Psoas muscle (tissue), 8 donors: ENCODE measurements at places on chromosomes 16 and 17.
A peak's percentile ranks its signal among the peaks of the same experiment; 100 is the strongest.

- peak; percentile 94 for DNase-seq
These were observed 10.6 kb downstream of the ATP6V0D1 start for GRCh38 chr16:67470359-67470758.

DNA sequence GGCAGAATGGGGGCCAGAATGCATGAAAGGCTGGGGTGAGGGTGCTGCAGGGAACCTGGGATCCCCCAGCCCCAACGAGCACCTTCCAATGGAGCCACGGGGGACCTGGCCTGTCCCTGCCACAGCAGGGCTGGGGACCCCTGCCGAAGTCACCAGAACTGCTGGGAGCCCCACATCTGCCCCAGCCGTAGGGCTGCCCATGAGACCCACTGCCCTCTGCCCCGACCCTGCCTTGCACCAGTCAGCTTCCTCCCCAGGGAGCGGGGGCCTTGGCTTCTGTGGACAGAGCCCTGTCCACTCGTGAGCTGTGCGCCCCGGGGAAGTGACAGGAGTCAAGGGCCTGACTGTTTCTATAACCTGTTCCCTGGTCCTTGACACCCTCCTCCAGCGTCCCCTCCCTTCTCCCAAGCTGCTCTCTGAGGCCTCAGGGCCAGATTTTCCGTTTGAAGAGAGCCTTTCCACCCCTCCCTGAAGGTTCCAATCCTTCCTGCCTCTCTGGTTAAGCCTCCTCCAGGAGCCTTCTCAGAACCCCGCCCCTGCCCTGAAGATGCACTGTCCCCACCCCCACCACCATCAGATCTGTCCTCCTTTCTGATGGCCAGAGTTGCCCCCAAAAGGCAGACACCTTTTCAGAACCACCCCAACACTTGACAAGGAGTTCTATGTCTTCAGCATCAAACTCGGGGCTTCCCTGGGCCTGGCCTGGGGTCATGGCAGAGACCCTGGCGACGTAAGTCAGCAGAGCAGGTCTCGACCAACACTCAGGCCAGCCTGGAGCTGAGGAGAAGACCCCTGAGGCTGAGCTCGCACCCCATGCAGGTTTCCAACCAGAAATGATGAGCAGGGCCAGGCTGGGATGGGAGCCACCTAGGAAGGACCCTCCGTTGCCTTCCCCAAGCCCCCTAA lies 10.7 kb upstream of the PRR29 start:
- DNase-seq: no peak

DNA sequence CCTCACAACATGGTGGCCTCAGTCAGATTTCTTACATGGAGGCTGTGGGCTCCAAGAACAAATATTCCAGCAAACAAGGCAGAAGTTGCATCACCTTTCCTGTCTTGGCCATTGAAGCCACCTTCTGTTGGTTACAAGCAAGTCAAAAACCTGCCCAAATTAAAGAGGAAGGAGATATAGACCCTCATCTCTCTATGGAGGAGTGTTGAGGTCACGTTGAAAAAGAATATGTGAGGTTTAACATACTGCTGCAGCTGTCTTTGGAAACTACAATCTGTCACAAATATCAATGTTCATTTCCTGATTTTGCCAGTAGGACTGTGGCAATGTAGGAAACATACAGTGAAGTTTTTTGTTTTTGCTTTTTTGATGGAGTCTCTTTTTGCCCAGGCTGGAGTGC lies 211.4 kb downstream of the COPRS start:
- DNase-seq: no peak

GRCh38 chr17:50634915-50635731 lies 442 bp downstream of the ABCC3 start:
- no peak for DNase-seq

GRCh38 chr16:48291303-48291702 lies 44.0 kb upstream of the ABCC11 start:
- no peak for DNase-seq

DNA sequence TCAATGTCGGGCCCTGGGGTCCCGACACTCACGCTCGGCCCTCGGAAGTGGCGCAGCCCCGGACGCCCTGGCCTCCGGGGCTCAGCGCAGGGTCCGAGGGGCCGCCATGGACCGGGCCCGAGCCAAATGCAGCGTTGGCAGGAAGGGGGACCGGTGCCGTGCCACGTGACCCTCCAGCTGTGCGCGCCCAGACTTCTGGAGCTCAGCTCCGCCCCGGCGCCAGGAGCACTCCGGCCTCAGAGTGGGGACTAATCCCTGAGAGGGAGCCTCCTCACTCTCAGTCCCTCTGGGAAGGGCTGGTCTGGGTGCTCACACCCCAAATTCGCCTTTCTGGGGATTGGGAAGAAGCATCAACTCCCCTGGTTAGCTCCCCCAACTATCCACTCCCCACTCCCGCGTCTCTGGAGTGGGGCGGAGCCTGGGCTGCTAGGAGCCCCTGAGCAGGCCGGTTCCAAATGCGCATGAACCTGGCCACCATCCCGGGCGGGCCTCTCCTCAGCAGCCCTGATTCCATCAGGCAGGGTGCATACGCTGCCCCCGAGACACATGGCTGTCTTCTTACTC lies at the start of gene B3GNT9:
TSS of gene B3GNT9 (minus strand) at position 166 of the 564 bp plus-strand sequence. CDS start 513 bp downstream, outside the sequence.
- DNase-seq: peak; percentile 78

DNA sequence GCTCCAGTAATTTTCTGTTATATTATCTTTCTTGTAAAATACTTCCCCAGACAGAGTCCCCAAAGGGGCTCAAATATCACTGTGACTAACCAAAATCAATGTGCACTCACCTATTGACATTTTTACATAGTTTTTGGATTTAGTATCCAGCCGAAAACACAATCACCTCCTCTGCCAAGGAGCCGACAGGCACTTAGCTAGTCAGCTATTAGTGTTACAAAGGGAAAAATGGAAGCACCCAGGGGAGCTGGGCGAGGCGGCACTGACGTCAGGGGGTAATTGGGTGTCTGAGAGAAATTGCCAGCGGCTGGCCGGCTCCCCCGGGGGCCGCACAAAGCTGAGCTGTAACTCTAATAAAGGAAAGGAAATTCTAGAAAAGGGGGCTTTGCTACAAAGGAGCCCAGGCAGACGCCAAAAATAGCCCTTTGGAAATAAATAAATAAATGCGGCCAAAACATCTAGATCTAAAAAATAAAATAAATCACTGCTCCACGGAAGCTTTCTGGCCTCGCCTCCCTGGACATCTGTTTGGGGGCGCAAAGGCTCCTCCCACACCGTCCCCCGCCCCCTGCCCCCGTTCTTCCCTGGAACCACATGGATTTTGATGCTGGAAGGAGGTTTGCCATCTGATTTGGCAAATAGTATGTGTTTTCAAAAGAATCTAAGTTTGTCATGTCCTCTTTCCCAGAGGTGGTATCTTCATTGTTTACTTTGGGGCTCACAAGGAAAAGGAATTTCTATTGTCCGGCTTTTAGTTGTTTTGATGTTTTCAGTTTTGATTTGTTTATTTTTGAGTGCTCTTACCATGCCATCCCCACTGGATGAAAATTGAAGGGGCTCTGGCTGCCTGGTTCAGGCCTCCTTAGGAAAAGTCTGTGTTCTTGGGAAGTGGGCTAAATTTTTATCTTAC lies 156.7 kb downstream of the ZNF423 start:
- peak; percentile 87 for DNase-seq
